ENCODE measurements at places on chromosomes 11 and 22. TPM values are rescaled to one million over a fixed set of nuclear protein-coding genes. Genes with fewer than 3 reads are reported as not detected.
A peak's percentile ranks its signal among the peaks of the same experiment; 100 is the strongest.

- no peak for DNase-seq
Observed at GRCh38 chr11:114612686-114613085, 17.1 kb upstream of the NXPE4 start.

DNA sequence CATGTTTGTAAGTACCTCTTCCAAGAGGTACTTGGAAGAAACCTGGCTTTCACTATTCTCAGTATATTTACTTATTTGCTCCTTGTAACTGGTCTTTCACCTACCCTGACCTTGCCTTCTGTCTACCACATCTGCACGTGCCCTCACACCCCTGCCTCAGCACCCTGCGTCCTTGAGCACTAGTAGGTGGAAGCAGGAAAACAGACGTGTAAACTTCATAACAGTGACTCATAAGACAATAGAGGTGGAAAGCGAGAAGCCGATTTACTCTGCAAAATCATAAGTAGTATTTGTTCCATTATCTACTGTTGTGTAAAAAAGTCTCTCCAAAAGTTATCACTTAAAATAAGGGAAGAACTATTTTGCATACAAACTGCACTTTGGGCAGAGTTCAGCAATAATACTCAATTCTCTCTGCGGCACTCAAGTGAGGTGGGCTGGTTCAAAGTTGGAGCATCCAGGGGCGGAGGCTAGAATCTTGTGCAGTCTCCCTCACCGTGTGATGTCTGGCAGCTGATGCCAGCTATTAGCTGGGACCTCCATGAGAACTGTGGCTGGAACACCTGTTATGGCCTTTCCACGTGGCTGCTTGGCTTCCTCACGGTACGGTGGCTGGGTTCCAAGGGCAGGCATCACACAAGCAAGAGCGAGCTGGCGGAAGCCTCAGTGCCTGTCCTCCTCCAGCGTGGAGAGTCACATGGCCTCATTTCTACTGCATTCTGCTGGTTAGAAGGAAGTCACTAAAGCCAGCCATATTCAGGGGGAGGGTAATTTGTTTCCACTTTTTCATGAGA is 30.4 kb downstream of the PACS1 start:
- no peak for DNase-seq

DNA sequence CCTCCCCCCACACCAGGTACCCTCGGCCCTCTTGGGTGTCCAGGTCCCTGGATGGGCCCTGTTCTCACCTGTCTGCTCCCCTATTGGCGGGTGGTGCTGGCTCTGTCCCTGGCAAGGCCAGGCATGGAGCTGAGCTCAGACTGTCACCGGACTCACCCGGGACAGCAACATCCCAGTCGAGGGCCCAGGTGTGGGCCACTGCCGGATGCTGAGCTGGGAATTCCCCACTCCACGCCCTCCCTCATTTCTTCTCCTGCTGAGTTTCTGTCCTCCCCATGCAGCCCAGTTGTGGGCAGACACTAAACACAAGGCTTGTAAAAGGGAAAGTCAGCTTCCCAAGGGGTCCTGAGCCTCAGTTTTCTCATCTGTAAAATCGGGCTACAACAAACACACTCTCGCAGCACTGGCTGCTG is 2.0 kb upstream of the AP5B1 start:
- DNase-seq = no peak

GRCh38 chr11:59801981-59802638 is 8.5 kb downstream of the MRPL16 start:
- DNase-seq = no peak

The APLNR gene
- total RNA-seq = not detected

The BCO2 gene
- total RNA-seq = 1.8 TPM

GRCh38 chr11:76512851-76513653 is 68.2 kb downstream of the EMSY start:
- peak; percentile 20 for DNase-seq

DNA sequence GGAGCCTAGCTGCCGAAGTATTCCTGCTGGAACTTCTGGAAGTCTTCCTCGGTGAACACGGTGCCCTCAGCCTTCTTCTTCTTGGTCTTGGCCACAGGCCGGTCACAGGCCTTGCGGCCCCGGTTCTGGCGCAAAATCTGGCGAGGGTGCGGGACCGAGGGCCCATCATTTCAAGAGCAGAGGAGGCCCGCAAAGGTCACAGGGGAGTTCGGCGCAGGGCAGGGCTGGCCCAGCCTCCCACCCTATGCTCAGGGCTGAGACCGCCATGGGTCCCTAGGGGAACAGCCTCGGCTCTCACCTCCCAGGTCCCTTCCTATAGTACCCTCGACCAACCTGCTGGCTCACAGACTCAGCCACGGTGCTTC is 3.1 kb downstream of the RPS19BP1 start:
- no peak for DNase-seq

- no peak for DNase-seq
Observed at GRCh38 chr22:39237318-39238100, 7.3 kb downstream of the PDGFB start.

GRCh38 chr11:45043755-45044475 is 93.2 kb upstream of the TP53I11 start:
- DNase-seq = no peak

The ENTHD1 gene
- total RNA-seq = not detected
